ENCODE measurements at places on chromosomes 1 and 21. TPM values are rescaled to one million over a fixed set of nuclear protein-coding genes. Genes with fewer than 3 reads are reported as not detected.

The ATP1B1 gene
- 15.2 TPM for polyA plus RNA-seq

The TUT4 gene
- 18.9 TPM for polyA plus RNA-seq

The CR2 gene
- not detected for polyA plus RNA-seq

The OPRD1 gene
- polyA plus RNA-seq = not detected

GRCh38 chr1:29865051-29865450, 628.7 kb downstream of the PTPRU start:
- H3K36me3 ChIP-seq = no peaks in the 10 kb centered on the region
- no peak for DNase-seq
- H3K4me3 ChIP-seq = no peak overlapping the region
- no peaks in the 10 kb centered on the region for H3K27me3 ChIP-seq
- no peaks in the 10 kb centered on the region for H3K4me1 ChIP-seq

GRCh38 chr1:42035205-42035829, 116.6 kb upstream of the HIVEP3 start:
- H3K27ac ChIP-seq = no peak overlapping the region
- DNase-seq = peak; percentile 84
- H3K36me3 ChIP-seq = no peaks in the 10 kb centered on the region
- H3K4me1 ChIP-seq = no peaks in the 10 kb centered on the region

DNA sequence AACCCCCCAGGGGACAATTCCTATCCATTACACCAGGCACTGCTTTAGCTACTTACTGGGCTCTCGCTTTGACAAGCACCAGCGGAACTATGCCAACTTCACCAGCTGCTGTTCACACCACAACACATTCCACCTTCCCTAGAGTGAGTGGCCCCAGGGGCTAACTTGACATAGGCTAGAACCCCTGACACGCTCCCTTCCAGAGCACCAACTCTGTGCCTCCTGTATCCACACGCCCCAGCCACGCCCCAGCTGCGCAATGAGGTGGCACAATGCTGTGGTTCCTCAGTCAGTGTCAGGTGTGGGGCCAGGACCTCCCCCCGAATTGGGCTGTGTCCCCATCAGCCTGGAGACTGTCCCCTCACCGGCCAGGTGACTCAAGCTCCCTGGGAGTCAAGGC, 11.7 kb upstream of the FGR start:
- H3K27me3 ChIP-seq = no peaks in the 10 kb centered on the region
- DNase-seq = no peak
- no peak overlapping the region for H3K4me3 ChIP-seq
- no peaks in the 10 kb centered on the region for H3K36me3 ChIP-seq

DNA sequence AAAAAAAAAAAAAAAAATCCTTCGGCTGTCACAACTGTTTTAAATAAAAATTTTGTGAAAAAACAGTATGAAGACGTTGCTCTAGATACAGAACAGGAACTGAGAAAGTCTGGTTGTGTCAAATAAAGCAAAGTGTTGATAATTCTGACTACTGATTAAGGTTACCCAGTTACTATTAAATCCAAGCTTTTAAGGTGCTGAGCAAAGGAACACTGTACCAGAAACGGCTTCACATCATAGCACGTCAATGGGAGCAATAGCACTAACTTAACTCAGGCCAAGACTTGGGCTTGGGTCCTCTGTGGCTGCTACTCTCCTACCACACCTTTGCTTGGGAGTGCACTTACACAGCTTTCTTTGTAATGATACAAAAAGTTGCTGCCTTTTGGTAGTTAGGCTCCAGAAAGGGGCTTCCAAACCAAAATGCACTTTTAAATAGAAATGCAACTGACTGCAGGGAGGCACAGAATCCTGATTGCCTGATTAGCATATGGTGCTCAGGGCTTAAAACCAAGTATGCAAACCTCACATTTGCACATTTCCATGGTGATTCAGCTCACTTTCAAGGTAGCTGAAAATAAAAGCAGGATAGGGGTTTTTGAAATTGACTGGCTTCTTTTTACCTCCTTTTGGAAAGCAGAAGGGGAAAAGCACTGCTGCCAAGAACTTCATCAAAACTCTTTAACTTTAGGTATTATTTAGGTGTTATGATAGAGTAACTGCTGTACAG, 6.3 kb downstream of the MCL1 start:
- H3K27me3 ChIP-seq = no peaks in the 10 kb centered on the region
- peak overlapping the region; percentile 26 for H3K4me3 ChIP-seq
- DNase-seq = peak; percentile 28
- H3K36me3 ChIP-seq = peaks cover 71% of the 10 kb centered on the region
- peaks cover 68% of the 10 kb centered on the region for H3K4me1 ChIP-seq

DNA sequence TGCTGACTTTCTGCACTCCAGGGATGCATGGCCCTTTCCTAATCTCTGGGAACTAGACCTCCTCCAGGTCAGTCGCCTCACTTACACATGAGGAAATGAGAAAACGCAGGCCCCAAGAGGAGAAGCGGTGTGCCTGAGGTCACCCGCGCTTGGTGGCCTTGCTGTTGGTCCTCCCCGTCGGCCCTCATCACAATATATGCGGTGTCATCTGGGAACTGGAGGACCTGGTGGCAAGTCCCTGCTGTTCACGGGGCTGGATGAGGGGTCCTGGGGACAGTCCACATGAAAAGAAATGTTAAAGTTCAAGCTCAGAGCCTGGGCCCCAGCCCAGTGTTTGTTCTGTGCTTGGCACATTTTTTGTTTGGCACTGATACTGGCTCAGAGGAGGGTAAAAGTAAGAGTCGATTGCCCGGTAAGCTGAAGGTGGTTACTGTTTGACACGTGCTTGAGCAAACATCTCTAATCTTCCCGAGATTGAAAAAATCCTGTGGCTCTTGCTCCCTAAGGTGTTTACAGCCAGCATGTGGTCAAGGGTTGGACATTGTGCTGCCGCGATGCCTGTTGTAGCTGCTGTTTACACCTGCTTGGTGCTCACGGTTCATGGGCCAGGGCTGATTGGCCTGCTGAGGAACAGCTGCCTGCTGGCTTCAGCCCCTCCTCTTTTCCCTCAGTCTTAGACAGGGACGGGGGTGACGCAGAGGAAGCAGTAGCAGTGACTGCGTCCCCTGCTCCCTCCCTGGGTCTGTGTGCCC, 5.2 kb downstream of the COQ8A start:
- H3K4me1 ChIP-seq = peaks cover 3% of the 10 kb centered on the region
- H3K27ac ChIP-seq = no peak overlapping the region
- no peaks in the 10 kb centered on the region for H3K36me3 ChIP-seq
- no peak overlapping the region for H3K4me3 ChIP-seq

- no peaks in the 10 kb centered on the region for H3K4me1 ChIP-seq
- no peak overlapping the region for H3K4me3 ChIP-seq
- H3K36me3 ChIP-seq = no peaks in the 10 kb centered on the region
- DNase-seq = no peak
Observed at GRCh38 chr1:220420726-220421125, 107.2 kb upstream of the MARK1 start.

DNA sequence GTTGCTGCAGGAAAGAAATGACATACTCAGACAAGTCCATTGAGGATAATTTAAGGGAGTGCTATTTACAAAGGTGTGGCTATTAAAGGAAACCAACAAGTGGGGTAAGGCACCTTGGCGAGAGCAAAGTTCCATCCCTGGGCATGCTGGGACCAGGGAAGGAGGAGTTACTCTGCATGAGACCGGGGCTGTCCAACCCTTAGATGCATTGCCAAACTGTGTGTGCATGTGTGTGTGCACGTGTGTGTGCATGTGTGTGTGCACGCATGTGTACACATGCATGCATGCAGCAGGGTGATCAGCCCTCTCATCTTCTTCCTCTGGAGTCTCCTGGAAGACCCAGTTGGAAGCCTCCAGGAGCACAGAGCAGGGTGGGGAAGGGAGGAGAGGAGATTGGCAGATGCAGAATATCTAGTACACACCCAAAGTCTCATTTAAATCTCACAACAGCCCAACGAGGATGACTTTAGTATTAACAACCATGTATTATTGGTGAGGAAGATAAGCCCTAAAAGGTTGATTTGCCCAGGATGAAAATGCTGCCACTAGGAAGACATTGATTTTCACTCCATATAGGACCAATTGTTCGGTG, 72.2 kb upstream of the CD34 start:
- H3K4me1 ChIP-seq = no peaks in the 10 kb centered on the region
- no peaks in the 10 kb centered on the region for H3K27me3 ChIP-seq
- no peak overlapping the region for H3K4me3 ChIP-seq
- no peak overlapping the region for H3K27ac ChIP-seq
- H3K36me3 ChIP-seq = no peaks in the 10 kb centered on the region

- no peaks in the 10 kb centered on the region for H3K27me3 ChIP-seq
- H3K36me3 ChIP-seq = no peaks in the 10 kb centered on the region
- H3K27ac ChIP-seq = no peak overlapping the region
- no peak for DNase-seq
- H3K4me3 ChIP-seq = no peak overlapping the region
Observed at GRCh38 chr21:42291751-42292562, 23.3 kb downstream of the TFF3 start.

DNA sequence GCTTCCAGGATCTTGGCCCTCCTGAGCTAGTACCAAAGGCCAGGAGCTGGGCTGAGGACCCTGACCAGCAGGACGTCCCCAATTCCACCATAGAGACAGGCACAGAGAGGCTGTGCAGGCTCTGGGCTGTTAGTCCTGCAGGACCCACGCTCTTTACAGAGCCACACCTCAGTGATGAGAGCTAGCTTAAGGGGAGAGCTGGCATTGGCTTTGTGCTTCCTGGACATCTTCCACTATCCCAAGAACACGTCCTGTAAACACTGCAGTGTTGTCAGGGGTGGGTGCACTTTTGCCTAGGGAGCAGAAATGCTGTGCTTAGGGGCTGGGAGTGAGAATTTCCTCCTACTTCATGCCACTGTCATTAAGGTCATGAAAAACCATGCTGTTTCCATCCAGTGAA, 91.7 kb upstream of the EDN2 start:
- no peak overlapping the region for H3K27ac ChIP-seq
- no peaks in the 10 kb centered on the region for H3K36me3 ChIP-seq
- no peaks in the 10 kb centered on the region for H3K27me3 ChIP-seq
- peaks cover 4% of the 10 kb centered on the region for H3K4me1 ChIP-seq
- H3K4me3 ChIP-seq = no peak overlapping the region
- no peak for DNase-seq

DNA sequence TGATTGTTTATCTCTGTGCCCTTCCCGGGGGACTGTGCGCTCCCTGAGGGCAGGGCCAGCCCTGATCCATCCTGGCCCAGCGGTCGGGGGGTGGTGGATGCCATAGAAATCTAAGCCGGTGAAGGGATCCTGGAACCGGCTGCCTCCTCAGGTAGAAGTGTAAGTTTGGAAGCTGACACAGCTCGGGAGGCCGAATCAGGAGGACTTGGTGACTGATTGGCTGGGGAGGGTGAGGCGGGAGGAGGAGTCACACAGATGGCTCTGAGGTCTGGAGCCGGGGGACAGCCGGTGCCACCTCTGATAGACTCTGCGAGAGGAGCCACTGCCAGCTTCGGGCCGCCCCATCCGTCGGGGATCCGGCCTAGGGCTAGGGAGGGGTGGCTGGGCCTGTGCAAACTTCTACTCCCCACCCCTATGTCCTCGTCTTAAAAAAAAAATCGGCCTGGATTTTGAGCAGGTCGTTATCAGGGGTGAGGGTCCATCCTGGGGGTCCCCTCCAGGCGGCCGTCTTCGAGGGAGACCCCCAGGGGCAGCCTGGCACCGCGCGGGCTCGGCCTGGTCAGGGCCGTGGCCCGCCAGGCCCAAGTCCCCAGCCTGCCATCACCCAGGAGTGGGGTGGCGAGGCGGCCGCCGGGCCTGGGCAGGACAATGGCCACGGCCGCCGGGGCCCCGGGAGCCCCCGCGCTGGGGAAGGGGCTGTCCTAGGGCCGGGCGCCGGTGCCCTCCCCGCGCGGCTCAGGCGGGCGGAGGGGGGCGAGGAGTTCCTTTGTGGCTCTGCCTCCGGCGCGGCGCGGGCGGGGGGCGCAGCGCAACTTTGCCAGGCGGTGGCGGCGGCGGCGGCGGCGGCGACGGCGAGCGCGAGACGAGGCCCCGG, 708 bp upstream of the ZNF362 start:
- peak overlapping the region; percentile 62 for H3K27ac ChIP-seq
- peaks cover 8% of the 10 kb centered on the region for H3K4me1 ChIP-seq
- H3K27me3 ChIP-seq = peaks cover 4% of the 10 kb centered on the region
- no peaks in the 10 kb centered on the region for H3K36me3 ChIP-seq
- peak; percentile 73 for DNase-seq
- peak overlapping the region; percentile 68 for H3K4me3 ChIP-seq

- no peaks in the 10 kb centered on the region for H3K36me3 ChIP-seq
- H3K27ac ChIP-seq = no peak overlapping the region
- peaks cover 3% of the 10 kb centered on the region for H3K27me3 ChIP-seq
- peaks cover 11% of the 10 kb centered on the region for H3K4me1 ChIP-seq
Observed at GRCh38 chr1:38444770-38445442, 398.3 kb upstream of the POU3F1 start.

All from GM23248 (cell line).